ENCODE measurements at places on chromosomes 6 and 20.

GRCh38 chr20:23488996-23489395 lies 1.9 kb upstream of the CST8 start:
- DNase-seq: no peak

- no peak for DNase-seq
These were observed 161.5 kb upstream of the MAN1A1 start for GRCh38 chr6:119511024-119511423.

GRCh38 chr20:64256282-64256935 lies 861 bp downstream of the PCMTD2 start:
- no peak for DNase-seq

DNA sequence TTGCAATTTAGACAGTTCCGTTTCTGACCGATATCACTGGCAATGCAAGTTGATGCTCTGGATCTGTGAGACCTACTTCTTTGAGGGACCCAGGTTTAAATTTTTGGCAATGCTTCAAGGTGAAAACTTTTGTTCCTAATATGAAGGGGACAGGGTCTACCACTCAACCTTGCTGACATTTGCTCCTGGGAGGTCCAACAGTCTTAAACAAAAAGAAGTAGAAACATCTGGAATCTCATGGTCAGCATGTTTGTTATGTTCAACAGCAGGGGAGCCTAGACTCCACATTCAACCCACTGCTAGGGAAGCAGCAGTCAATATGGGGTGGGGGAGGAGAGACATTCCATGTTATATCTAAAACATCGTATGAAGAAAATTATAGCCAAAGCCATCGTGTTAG lies 196.4 kb downstream of the SIM1 start:
- no peak for DNase-seq

- peak; percentile 41 for DNase-seq
These were observed 20.3 kb upstream of the HLA-DRB1 start for GRCh38 chr6:32609731-32610640.

DNA sequence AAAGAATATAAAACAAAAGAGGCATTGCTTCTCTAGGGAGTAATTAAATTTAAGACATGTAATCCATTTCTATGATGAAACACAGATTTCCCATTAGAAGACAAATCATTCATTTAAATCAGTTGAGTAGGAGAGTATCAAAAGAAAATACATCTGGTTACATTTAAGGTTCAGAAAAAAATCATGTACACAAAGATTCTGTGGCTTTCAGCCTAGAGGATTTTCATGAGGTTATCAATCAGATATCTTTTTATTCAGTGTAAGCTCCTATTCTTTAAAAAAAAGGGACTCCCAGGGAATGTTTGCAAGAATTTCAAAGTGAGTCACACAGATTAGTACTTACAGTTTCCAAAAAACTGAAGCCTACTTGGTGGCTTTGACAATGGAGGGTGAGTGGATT lies 24.9 kb downstream of the COL21A1 start:
- no peak for DNase-seq

GRCh38 chr20:23116311-23117089 lies 30.4 kb upstream of the CD93 start:
- no peak for DNase-seq

GRCh38 chr6:128352366-128352765 lies 168.0 kb downstream of the PTPRK start:
- no peak for DNase-seq

GRCh38 chr6:155314773-155315515 lies 660 bp upstream of the TFB1M start:
- no peak for DNase-seq

Measured in activated T-cell treated with anti-CD3 and anti-CD28 coated beads for 24 hours (primary cell).